Endothelial cell of coronary artery (primary cell): ENCODE measurements at places on chromosomes 1 and 21. TPM values are rescaled to one million over a fixed set of nuclear protein-coding genes. Genes with fewer than 3 reads are reported as not detected.

DENND2C gene
- total RNA-seq, result 0.18 and 0.47 TPM in 2 replicates

DNAJC28 gene
- total RNA-seq, result 0.90 and 0.94 TPM in 2 replicates

PROK1 gene
- not detected in 2 replicates for total RNA-seq

AGMAT gene
- 0.27 and 0.38 TPM in 2 replicates for total RNA-seq

HTR6 gene
- not detected in 2 replicates for total RNA-seq

IL20 gene
- total RNA-seq, result not detected in 2 replicates

ECE1 gene
- total RNA-seq, result 279 and 390 TPM in 2 replicates

KLHDC9 gene
- total RNA-seq, result 0.66 and 1.1 TPM in 2 replicates

SLC1A7 gene
- total RNA-seq, result 0.09 TPM in 1 of 2 replicates, not detected in the other

OR2L8 gene
- total RNA-seq, result not detected in 2 replicates

NT5C1A gene
- total RNA-seq, result not detected in 2 replicates

HSD3B1 gene
- not detected in 2 replicates for total RNA-seq

HES3 gene
- total RNA-seq, result not detected in 2 replicates

PALMD gene
- 71.6 and 82.1 TPM in 2 replicates for total RNA-seq

GPR25 gene
- not detected in 2 replicates for total RNA-seq

ALPL gene
- under 0.01 and 1.5 TPM in 2 replicates for total RNA-seq

NPHP4 gene
- 5.0 and 7.8 TPM in 2 replicates for total RNA-seq

ATP6V0B gene
- 95.7 and 103 TPM in 2 replicates for total RNA-seq

CHI3L2 gene
- not detected in 2 replicates for total RNA-seq

BRDT gene
- total RNA-seq, result not detected in 2 replicates
